ENCODE measurements at places on chromosomes 6 and 20. TPM values are rescaled to one million over a fixed set of nuclear protein-coding genes. Genes with fewer than 3 reads are reported as not detected.

HAO1 gene
- 0.12 TPM for total RNA-seq

CLPSL2 gene
- 1.7 TPM for total RNA-seq

DNA sequence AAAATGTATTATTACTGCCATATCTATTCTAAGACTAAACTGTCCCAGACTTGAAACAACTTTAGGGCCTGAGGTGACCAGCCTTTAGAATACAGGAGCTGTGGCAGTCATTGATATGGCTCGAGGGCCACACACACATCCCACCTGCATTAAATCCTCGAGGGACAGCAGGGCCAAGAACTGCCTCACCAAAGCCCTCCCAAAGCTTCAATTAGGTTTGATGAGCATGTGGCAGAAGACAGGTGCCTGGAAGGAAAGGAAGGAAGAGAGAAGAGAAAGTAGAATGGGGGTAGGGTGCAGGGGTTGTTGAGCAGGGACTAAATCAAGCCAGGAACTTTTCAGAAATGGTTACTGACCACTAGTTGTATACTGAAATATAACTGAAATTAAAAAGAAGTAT is 115.0 kb downstream of the PDSS2 start:
- no peak for DNase-seq

GRCh38 chr6:159064477-159064876 is 19.7 kb upstream of the TAGAP start:
- no peak for DNase-seq

DNA sequence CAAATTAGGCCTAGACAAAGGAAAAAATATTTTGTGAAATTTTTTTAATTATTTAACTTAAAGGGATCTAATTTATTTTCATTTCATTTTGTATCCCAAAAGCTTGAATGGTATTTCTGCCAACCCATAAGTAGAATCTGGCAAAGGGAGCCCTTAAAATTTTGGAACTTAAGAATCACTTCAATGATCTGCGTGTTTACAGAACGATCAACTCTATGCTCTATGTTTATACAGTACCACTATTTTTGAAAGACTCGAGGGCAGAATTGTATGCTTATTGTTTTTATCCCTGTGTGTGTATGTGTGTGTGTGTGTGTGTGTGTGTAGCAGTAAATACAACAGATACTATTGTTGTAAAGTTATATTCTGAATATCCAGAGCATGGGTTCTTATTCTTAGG is 39.2 kb downstream of the METTL24 start:
- DNase-seq = no peak

- DNase-seq = no peak
Measured at GRCh38 chr6:156396068-156396771, 381.0 kb upstream of the ARID1B start.

- no peak for DNase-seq
Measured at GRCh38 chr6:57142178-57142525, 30.0 kb upstream of the BAG2 start.

- DNase-seq = peak; percentile 92
Measured at GRCh38 chr20:35171753-35172433, at the start of gene PROCR. TSS of gene PROCR (plus strand) at chr20:35172072. CDS start at chr20:35172155, 83 bp downstream.

DNA sequence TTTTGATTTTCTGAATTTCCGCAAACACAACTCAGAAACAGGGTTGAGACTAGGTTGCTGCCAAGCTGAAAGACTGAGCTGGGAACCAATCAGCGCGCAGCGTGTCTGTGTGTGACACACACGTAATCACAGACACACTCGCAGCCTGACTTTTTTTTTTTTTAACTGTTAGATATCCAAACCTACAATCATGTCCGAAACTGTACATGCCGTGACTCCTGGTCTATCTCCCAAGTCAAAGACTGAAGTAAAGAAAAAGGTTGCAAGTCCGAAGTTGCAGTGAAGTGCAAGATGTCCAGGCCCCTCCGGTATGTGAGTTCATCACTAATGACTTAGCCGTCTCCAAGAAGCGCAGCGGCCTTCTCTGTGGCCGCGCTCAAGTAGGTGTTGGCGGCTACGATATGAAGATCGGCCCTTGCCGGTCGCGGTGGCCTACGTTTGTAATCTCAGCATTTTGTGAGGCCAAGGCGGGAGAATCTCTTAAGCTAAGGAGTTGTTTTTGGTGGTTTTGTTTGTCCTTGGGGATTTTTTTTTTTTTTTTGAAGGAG is 108.2 kb downstream of the HFE start:
- peak; percentile 77 for DNase-seq

Data from HCT116 (cell line).